Nephron progenitor cell (in vitro differentiated cells): ENCODE measurements at places on chromosomes 16 and 17.

DNA sequence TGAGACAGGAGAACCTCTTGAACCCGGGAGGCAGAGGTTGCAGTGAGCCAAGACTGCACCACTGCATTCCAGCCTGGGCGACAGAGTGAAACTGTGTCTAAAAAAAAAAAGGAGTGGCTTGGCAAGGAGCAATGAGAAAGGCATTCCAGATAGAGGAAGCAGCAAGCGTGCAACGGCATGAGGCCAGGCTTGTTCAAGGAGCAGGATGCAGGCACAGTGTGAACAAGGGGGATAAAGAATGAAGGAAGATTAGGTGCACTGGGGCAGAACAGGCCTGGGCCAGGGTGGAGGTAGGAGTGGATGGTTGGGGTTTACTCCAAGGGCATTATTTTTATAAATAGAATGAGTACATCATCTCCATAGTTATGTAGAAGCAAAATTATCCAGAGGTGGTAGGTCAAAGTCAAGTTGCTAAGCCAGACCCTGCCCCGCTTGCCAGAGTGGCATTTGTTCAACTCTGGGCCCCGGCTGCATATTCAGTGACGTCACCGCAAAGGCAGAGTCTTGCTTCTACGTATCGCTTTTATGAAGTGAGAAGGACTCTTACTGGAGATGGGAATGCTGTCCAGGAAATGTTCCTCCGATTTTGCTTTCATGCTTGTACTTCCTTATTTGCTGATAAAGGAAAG is 100.2 kb downstream of the KATNIP start:
- H3K4me1 ChIP-seq = no peaks in the 10 kb centered on the region
- H3K4me3 ChIP-seq = no peak overlapping the region
- DNase-seq = no peak

GRCh38 chr17:71842986-71843385 is 277.8 kb upstream of the SOX9 start:
- H3K27me3 ChIP-seq = no peaks in the 10 kb centered on the region
- H3K36me3 ChIP-seq = peaks cover 7% of the 10 kb centered on the region
- no peak overlapping the region for H3K4me3 ChIP-seq
- no peak for DNase-seq

DNA sequence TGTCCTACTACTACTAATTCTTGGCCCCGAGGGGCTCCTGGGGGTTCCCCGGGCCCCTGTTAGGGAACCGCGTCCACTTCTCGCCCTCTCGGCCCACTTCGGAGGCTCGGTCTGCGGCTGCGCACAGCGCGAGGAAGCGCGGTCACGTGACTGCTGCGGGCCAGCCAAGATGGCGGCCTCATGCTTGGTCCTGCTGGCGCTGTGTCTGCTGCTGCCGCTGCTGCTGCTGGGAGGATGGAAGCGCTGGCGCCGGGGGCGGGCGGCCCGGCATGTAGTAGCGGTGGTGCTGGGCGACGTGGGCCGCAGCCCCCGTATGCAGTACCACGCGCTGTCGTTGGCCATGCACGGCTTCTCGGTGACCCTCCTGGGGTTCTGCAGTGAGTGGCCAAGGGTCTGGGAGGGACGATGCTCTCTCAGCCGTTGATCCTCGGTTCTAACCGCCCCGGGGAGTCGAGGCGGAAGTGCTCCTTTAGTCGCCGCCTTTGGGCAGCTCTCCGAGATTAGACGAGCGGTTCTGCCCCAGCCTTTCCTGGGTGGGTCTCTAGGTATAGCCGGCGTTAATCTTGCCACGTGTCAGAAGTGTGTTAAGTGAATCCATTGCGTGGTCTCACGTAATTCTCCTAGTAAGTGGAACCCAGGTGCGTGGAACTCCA is at the start of gene ALG1:
ALG1 (plus strand) TSS at position 163 of the 653 bp plus-strand sequence; CDS start at position 170, 7 bp downstream.
- H3K4me3 ChIP-seq = peak within 1 kb of the TSS; percentile 94
- H3K36me3 ChIP-seq = peaks cover 12% of the 10 kb centered on the region
- peaks cover 5% of the 10 kb centered on the region for H3K27me3 ChIP-seq

DNA sequence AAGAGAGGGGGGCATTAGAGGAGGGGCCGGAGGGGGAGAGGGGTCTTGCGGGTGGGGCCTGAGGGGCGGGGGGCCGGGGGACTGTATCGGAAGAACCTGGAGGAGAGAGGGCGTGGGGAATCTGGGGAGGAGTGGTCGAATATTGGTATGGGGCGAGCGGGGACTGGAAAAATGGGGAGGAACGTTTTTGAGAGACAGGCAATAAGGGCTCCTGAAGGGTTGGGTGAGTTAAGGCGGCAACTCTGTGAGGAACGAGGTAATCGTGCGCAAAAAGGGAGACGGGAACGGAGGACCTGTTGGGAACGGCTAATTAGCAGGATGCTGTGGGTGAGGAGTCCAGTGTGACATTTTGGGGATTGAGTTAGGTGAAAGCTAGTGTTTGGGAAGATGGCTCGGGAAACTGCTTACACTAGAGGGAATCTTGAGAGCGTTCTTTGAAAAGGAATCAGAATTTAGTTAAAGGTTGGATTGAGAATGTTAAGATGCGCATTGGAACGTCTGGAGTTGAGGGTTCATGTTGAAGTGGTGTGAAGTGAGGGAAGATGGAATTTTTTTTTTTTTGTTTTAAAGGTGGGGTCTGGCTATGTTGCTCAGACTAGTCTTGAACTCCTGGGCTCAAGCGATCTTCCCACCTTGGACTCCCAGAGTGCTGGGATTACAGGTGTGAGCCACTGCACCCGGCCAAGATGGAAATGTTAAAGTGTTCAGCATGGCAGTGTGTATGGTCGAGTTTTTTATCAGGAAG is 662 bp downstream of the WIPF2 start:
- H3K4me3 ChIP-seq = peak overlapping the region; percentile 96
- no peaks in the 10 kb centered on the region for H3K27me3 ChIP-seq
- DNase-seq = no peak
- peaks cover 42% of the 10 kb centered on the region for H3K4me1 ChIP-seq
- H3K36me3 ChIP-seq = peaks cover 10% of the 10 kb centered on the region
- peak overlapping the region; percentile 24 for H3K27ac ChIP-seq

DNA sequence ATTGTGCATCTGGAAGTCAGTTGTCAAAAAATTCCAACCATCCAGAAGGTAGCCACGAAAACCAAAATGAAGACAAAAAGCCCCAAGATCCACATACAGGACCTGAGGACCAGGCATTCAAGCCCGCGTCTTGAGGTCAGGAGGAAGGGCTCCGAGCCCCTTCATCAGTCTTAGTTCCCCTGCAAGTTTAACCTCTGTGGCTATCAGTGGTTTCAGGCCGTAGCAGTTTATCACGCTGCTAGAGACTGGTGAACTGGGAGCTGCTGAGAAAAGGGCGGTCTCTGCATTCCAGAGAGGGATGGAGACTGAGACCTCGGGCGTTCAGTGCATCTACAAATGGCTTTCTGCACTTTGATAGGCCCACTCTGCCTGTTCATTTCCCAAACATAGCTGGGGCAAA is 70.6 kb downstream of the IRF8 start:
- H3K27me3 ChIP-seq = peaks cover 23% of the 10 kb centered on the region
- DNase-seq = no peak
- H3K27ac ChIP-seq = no peak overlapping the region
- H3K36me3 ChIP-seq = peaks cover 4% of the 10 kb centered on the region
- H3K4me3 ChIP-seq = no peak overlapping the region

DNA sequence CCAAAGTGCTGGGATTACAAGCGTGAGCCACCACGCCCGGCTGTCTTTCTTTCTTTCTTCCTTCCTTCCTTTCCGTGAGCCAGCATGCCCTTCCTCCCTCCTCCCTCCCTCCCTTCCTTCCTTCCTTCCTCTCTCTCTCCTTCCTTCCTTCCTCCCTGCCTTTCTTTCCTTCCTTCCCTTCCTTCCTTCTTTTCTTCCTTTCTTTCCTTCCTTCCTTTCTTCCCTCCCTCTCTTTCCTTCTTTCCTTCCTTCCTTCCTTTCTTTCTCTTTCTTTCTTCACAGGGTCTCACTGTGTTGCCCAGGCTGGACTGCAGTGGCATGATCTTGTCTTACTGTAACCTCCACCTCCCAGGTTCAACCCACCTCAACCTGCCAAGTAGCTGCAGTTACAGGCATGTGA is 50.7 kb upstream of the PLCG2 start:
- no peak for DNase-seq
- no peak overlapping the region for H3K4me3 ChIP-seq
- H3K36me3 ChIP-seq = no peaks in the 10 kb centered on the region
- peaks cover 20% of the 10 kb centered on the region for H3K27me3 ChIP-seq

DNA sequence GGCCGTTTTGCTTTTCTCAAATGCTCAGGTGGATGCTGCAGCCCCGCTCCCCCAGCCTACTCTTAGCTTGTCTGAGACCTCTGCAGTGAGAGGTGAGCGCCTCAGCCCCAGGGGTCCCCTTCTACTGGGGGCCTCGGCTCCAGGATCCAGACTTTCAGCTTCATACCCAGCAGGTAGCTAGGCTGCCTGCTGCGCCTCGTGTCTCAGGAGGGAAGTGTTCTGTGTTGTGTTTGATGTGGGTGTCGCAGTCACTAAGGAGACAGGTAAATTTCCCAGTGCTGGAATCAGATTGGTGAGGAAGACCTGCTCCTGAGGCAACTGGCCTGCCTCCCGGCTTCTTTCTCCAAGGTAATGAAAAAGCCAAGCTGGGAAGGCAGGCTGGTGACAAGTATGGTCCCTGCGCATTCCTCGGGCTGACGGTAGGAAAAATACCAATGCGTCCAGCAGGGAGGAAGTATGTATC is 604.0 kb upstream of the SALL1 start:
- H3K27ac ChIP-seq = peak overlapping the region; percentile 88
- no peak overlapping the region for H3K4me3 ChIP-seq
- H3K4me1 ChIP-seq = peaks cover 89% of the 10 kb centered on the region
- no peaks in the 10 kb centered on the region for H3K27me3 ChIP-seq

DNA sequence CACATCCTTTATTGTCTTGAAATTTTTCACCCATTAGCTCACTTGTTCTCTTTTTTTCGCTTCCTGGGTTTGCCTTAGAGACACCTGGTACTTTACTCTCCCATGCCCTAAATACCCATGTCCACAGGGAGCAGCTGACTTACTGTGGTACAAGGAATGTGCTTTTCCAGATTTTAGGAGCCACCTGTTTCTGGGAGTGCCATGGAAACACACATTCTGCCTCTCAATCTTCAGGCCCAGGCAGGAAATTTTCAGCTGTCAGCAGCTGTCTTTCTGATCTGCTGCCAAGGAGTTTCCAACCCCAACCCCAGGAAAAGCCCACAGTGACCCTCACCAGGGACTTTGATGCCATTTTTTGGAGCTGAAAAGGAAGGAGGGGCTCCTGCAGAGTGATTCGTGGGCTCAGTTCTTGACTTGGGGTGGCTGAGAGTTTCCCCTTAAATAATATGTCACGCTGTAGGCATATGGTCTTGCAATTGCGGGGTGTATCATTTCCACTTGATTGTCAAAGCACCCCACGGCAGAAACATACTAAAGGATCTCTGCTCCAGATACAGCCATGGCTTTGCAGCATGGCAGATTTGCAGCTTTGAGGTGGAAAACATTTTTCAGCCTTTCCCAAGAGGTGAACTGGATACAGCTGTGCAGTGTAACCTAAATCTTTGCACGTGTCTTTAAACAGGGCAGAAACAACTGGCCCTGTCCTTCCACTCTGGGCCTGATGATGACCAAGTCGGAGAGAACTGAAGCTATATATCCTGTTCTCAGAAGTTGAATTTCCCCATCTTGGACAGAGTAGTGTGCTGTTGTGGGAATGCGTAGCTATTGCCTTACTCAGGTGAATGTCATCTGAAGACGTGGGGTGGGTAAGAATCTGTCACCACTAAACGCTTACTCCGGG is 19.2 kb downstream of the RBFOX1 start:
- H3K4me1 ChIP-seq = peaks cover 15% of the 10 kb centered on the region
- peaks cover 3% of the 10 kb centered on the region for H3K27me3 ChIP-seq
- H3K36me3 ChIP-seq = peaks cover 4% of the 10 kb centered on the region
- no peak for DNase-seq

GRCh38 chr16:12341966-12342365 is 365.4 kb downstream of the SNX29 start:
- no peaks in the 10 kb centered on the region for H3K27me3 ChIP-seq
- H3K27ac ChIP-seq = no peak overlapping the region
- no peak overlapping the region for H3K4me3 ChIP-seq
- H3K4me1 ChIP-seq = peaks cover 21% of the 10 kb centered on the region
- no peaks in the 10 kb centered on the region for H3K36me3 ChIP-seq
- DNase-seq = no peak

GRCh38 chr17:68870161-68870826 is 84.9 kb downstream of the ABCA8 start:
- no peaks in the 10 kb centered on the region for H3K36me3 ChIP-seq
- no peak for DNase-seq
- peaks cover 8% of the 10 kb centered on the region for H3K27me3 ChIP-seq

DNA sequence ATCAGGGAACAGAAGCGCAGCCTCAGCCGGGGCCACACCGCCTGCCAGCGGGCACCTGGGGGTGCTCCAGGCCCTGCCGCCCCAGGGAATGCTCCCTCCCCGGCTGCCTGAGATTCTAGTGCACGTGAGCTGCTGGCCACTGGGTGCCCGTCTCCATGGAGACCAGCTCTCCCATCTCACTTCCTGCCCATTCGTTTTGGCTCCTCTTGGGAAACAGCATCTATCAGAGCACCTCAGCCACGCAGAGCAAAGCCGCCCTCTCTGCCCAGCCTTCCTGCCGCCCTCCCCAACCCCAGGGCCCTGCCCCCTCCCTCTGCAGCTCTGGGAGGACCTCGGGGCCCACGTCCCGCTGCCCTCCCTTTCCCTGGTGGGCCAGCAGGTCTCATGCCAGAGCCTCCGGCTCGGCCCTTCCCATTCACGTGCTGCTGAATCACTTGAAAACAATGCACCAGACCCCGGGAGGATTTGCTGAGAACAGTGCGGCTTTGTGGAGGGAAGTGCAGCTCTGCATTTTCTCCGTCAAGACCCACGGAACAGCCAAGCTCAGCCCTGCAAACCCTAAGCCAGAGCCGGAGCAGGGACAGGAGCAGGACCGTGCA is 19.4 kb downstream of the CEP295NL start:
- peak overlapping the region; percentile 48 for H3K4me3 ChIP-seq
- DNase-seq = peak; percentile 46
- peaks cover 5% of the 10 kb centered on the region for H3K36me3 ChIP-seq
- peaks cover 65% of the 10 kb centered on the region for H3K4me1 ChIP-seq
- no peaks in the 10 kb centered on the region for H3K27me3 ChIP-seq
- H3K27ac ChIP-seq = peak overlapping the region; percentile 94

DNA sequence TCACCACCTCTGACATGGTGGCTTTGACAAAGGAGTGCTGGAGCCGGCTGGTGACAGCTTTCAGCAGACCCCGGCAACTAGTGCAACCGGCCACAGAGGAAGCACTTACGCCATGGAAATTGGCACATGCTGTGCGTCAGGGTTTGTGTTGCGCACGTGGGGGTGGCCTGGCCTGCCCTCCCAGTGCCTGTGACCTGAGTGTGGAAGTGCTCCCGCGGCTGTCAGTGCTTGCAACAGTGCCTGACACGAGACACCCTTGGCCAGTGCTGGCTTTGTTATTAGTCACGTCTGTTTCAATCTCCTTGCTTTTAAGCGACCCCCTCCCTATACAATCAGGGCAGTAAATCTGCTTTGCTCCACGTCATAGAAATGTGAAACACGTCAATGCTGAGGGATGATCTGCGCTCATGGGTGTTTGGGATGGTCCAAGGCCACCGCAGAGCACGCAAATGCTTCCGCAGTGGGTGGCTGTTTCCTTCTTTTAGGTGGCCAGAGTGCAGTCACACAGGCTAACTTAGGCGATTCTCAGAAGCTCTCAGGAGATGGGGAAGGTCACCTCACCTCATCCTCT is 64.3 kb downstream of the PGS1 start:
- peak overlapping the region; percentile 21 for H3K4me3 ChIP-seq
- peaks cover 26% of the 10 kb centered on the region for H3K4me1 ChIP-seq
- H3K27ac ChIP-seq = peak overlapping the region; percentile 27
- DNase-seq = no peak
